ENCODE measurements at places on chromosomes 13 and 19.

GRCh38 chr13:93341517-93341916, 114.9 kb downstream of the GPC6 start:
- DNase-seq = no peak
- H3K27me3 ChIP-seq = no peaks in the 10 kb centered on the region
- H3K4me1 ChIP-seq = no peaks in the 10 kb centered on the region
- H3K27ac ChIP-seq = no peak overlapping the region
- H3K36me3 ChIP-seq = no peaks in the 10 kb centered on the region

DNA sequence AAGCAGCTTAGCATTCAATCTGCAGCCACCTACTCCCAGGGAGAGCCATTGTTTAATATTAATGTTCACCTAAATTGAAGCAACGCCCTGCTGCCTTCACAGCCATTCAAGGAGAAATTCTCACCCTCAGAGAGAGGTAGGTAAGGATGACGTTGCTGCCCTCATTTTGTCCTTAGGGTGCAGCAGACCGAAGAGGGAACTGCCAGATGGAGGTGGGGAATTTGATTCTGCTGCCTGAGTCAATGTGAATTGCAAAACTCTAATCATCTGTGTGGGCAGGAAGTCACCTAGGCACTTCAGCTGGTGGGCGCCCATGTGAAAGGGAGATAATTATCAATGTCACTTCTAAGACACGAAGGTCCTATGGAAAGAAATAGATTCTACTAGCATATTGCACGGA, 503.4 kb downstream of the TBC1D4 start:
- DNase-seq = no peak
- no peak overlapping the region for H3K4me3 ChIP-seq
- H3K27ac ChIP-seq = no peak overlapping the region
- H3K27me3 ChIP-seq = no peaks in the 10 kb centered on the region

DNA sequence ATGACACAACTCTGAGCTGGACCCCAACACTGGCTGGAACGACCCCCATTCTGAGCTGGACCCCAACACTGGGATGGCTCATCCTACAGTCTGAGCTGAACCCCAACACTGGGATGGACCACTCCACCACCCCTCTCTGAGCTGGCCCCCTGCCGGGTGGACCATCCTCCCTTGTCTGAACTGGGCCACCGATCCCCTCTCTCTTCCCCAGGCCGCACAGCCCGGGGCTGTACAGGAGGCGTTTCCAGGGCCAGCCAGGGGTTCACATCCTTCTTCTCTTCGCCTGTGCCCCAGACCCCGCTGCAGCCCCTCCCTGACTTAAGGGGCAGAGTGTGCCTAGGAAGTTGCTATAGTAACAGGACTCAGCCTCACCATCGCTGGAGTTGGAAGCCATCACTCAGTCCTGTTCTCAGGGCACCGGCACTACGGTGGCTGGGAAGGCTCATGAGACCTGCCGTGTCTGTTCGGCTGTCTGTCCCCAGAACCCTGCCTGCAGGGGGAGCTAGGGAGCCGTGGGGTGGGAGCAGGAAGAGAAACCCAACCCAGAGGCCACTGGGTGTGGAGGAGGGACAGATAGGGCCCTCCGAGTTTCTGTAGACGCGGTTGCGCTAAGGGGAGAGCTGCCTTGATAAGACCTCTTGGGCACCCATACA, 3.7 kb downstream of the PRKACA start:
- H3K27me3 ChIP-seq = no peaks in the 10 kb centered on the region
- H3K4me3 ChIP-seq = no peak overlapping the region
- H3K4me1 ChIP-seq = peaks cover 11% of the 10 kb centered on the region

- H3K27me3 ChIP-seq = no peaks in the 10 kb centered on the region
- H3K4me1 ChIP-seq = no peaks in the 10 kb centered on the region
- DNase-seq = peak; percentile 17
- H3K36me3 ChIP-seq = no peaks in the 10 kb centered on the region
- H3K4me3 ChIP-seq = no peak overlapping the region
These were observed 24.9 kb downstream of the CPAMD8 start for GRCh38 chr19:17001603-17002183.

GRCh38 chr19:51783372-51783771, 11.6 kb upstream of the FPR3 start:
- H3K4me3 ChIP-seq = no peak overlapping the region
- H3K4me1 ChIP-seq = no peaks in the 10 kb centered on the region
- H3K27me3 ChIP-seq = no peaks in the 10 kb centered on the region
- no peaks in the 10 kb centered on the region for H3K36me3 ChIP-seq

DNA sequence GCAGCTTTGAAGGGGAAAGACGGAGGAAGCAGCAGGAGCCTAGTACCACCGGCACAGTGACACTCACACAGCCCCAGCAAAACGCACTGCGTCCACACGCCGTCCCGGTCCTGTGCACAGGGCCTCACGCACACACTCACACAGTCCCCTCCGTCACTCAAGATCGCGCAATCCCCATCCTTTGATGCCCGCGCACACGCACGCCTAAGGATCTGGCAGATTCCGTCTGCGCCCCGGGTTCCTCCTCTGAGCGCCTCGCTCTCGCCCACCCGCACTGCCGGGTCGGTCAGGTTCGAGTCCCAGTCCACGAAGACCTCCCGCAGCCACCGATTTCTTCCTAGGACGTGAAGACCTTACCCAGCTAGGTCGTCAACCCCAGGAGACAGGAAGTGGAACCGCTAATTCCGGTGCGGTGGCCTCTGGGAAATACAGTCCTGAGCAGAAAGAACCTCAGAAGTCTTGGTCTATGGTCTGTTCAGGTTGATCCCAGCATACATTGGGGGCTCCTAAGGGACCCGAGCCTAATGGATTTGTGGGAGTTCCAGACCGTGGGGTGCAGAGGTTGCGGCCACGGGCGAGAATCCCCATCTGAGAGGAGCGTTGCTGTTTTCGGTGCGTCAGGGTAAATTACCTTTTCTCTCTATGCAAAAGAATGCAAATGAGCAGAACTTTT, at the start of gene ZNF780B:
ZNF780B (minus strand) TSS at position 400 of the 673 bp plus-strand sequence. CDS start 5,899 bp downstream, outside the sequence.
- no peaks in the 10 kb centered on the region for H3K36me3 ChIP-seq
- H3K27ac ChIP-seq = peak within 1 kb of the TSS; percentile 88
- peaks cover 11% of the 10 kb centered on the region for H3K4me1 ChIP-seq
- H3K27me3 ChIP-seq = no peaks in the 10 kb centered on the region

DNA sequence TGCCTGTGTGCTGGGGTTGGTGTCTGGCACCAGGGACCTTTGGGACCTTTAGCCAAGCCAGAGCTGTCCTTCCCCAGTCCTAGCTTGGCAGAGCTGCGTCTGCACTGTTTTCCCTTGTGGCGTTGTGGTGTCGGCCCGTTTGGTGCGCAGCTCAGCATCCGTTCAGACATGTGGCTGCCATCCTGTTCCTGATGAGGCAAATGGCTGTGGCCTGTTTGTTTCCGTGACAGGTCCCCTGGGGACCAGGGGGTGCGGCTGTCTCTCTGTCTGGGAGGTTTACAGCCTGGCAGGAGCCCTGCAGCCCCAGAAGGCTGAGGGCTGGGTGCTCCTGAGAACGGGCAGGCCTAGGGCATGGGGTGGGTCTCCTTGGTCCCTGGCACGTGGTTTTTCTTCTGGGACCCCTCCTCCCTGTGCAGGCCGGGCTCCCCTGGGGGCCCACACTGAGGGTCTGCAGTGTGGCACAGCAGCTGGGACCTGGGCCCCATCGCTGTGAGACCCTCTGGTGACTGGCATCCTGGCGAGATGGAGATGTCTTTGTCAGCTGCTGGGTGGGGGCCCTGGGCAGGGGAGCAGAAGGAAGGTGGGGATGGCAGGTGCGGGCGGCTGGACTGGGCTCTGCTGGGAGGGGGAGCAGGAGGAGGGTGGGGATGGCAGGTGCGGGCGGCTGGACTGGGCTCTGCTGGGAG, 4.0 kb downstream of the SPPL2B start:
- H3K36me3 ChIP-seq = peaks cover 7% of the 10 kb centered on the region
- H3K4me1 ChIP-seq = peaks cover 55% of the 10 kb centered on the region
- peak overlapping the region; percentile 68 for H3K27ac ChIP-seq
- H3K4me3 ChIP-seq = no peak overlapping the region

GRCh38 chr13:109720758-109721184, 65.6 kb downstream of the IRS2 start:
- H3K4me1 ChIP-seq = peaks cover 4% of the 10 kb centered on the region
- no peaks in the 10 kb centered on the region for H3K27me3 ChIP-seq
- H3K4me3 ChIP-seq = no peak overlapping the region
- no peak overlapping the region for H3K27ac ChIP-seq
- no peaks in the 10 kb centered on the region for H3K36me3 ChIP-seq

DNA sequence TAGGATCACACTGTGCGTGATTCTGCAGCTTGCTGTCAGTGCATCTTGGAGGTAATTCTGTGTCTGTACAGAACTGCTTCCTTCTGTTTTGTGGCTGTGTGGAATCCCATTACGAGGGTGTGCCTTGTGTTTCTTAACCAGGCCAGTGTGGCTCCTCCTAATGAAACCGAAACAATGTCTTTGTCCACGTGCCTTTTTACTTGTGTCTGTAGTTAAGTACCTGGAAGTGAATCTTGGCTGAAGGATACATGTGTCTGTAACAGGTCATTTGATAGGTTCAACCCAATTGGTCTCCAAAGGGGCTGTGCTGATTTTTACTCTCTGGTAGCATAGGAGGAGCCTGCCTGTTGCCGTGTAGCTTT, 13.1 kb downstream of the NOP53 start:
- DNase-seq = no peak
- no peak overlapping the region for H3K27ac ChIP-seq
- peaks cover 61% of the 10 kb centered on the region for H3K36me3 ChIP-seq
- H3K27me3 ChIP-seq = no peaks in the 10 kb centered on the region
- H3K4me1 ChIP-seq = peaks cover 10% of the 10 kb centered on the region

DNA sequence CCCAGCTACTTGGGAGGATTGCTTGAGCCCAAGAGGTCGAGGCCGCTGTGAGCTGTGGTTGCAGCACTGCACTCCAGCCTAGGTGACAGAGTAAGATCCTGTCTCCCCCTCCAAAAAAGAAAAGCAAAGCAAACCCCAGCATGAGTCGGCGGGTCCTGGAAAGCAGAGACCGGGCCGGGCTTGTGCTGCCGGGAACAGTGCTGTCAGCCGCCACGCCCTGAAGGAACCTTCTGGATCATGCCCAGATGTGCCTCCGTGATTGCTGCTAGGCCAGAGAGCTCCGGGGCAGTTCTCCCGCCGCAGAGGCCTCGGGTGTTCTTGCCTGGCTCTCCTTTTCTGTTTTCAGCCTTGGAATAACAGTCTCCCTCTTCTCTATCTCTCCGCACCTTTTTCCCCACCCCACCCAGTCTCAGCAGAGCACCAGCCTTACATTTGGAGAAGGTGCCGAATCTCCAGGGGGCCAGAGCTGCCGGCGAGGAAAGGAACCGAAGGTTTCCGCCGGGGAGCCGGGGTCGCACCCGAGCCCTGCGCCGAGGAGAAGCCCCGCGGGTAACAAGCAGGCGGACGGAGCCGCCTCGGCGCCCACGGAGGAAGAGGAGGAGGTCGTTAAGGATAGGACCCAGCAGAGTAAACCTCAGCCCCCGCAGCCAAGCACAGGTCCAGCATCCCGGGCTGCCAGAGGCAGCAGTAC, 181.9 kb downstream of the STK24 start:
- no peaks in the 10 kb centered on the region for H3K4me1 ChIP-seq
- no peaks in the 10 kb centered on the region for H3K27me3 ChIP-seq
- DNase-seq = no peak
- H3K4me3 ChIP-seq = no peak overlapping the region
- H3K36me3 ChIP-seq = no peaks in the 10 kb centered on the region
- H3K27ac ChIP-seq = no peak overlapping the region

- no peak overlapping the region for H3K27ac ChIP-seq
- no peak for DNase-seq
- H3K27me3 ChIP-seq = no peaks in the 10 kb centered on the region
- no peak overlapping the region for H3K4me3 ChIP-seq
These were observed 71.4 kb downstream of the MIPEP start for GRCh38 chr13:23817830-23818229.

- peaks cover 45% of the 10 kb centered on the region for H3K27me3 ChIP-seq
- no peaks in the 10 kb centered on the region for H3K36me3 ChIP-seq
- H3K4me1 ChIP-seq = peaks cover 10% of the 10 kb centered on the region
- no peak overlapping the region for H3K4me3 ChIP-seq
These were observed 3.0 kb downstream of the HPN start for GRCh38 chr19:35044317-35045117.

DNA sequence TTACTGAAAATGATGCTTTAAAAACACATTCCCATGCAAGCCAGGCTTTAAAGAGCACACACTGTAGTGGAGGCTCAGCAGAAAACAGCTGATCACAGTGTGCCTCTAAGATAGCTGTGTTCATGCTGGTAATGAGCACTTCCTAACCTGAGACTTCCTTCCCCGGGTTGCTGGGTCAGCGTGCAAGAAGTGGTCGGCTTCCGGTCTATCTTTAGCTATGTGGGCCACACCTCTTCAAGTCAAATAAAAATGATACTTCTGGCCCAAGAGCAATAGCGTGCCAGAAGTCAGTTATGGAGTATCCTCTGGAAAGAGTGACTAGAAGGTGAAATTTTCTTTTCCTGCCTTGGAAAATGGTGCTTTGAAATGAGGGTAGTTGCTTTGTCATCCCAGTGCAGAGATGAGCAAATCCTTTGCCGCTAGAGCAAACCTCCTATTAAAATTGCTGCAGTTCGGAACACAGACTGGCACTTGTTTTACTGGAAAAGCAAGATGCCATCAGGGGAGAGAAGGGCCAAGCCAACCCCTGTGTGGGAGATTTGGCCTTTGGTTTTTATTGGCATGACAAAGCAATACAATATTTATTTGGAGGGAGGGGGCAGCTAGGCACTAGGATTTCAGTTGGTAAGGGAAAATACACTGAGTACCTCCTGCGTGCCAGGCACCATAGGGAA, 64.2 kb downstream of the ARHGAP35 start:
- no peak overlapping the region for H3K4me3 ChIP-seq
- peaks cover 39% of the 10 kb centered on the region for H3K36me3 ChIP-seq
- H3K27me3 ChIP-seq = no peaks in the 10 kb centered on the region
- H3K4me1 ChIP-seq = peaks cover 14% of the 10 kb centered on the region

GRCh38 chr19:15443838-15444237, 5.9 kb downstream of the WIZ start:
- H3K4me3 ChIP-seq = no peak overlapping the region
- peaks cover 6% of the 10 kb centered on the region for H3K4me1 ChIP-seq
- no peaks in the 10 kb centered on the region for H3K27me3 ChIP-seq
- no peaks in the 10 kb centered on the region for H3K36me3 ChIP-seq

- H3K27ac ChIP-seq = no peak overlapping the region
- DNase-seq = no peak
- H3K36me3 ChIP-seq = no peaks in the 10 kb centered on the region
- H3K27me3 ChIP-seq = no peaks in the 10 kb centered on the region
These were observed 35.7 kb downstream of the TSKS start for GRCh38 chr19:49727217-49728030.

GRCh38 chr19:33432446-33433170, 59.1 kb downstream of the CEBPG start:
- H3K4me1 ChIP-seq = no peaks in the 10 kb centered on the region
- H3K27ac ChIP-seq = no peak overlapping the region
- no peak for DNase-seq
- no peaks in the 10 kb centered on the region for H3K36me3 ChIP-seq
- H3K27me3 ChIP-seq = no peaks in the 10 kb centered on the region
- no peak overlapping the region for H3K4me3 ChIP-seq

GRCh38 chr19:11767633-11768133, 883 bp downstream of the ZNF441 start:
- peaks cover 7% of the 10 kb centered on the region for H3K27me3 ChIP-seq
- H3K36me3 ChIP-seq = no peaks in the 10 kb centered on the region
- DNase-seq = no peak
- H3K4me3 ChIP-seq = peak overlapping the region; percentile 67
- peaks cover 11% of the 10 kb centered on the region for H3K4me1 ChIP-seq

Data from thymus (tissue), 14 donors.